ENCODE measurements at places on chromosomes 2 and 18.

DNA sequence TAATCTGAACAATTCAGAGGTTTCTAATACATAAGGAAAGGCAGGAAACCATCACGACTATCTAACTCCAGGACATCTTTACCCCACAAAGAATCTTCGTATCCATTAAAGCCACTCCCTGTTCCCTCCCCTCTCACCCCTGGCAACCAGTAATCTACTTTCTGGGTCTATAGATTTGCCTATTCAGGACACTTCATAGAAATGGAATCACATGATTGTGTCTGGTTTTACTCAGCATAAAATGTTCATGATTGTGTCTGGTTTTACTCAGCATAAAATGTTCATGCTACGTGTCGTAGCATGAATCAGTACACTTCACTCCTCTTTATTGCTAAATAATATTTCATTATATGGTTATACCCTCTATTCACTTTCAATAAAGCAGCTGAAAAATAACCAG, 11.6 kb downstream of the FECH start:
- DNase-seq: no peak

DNA sequence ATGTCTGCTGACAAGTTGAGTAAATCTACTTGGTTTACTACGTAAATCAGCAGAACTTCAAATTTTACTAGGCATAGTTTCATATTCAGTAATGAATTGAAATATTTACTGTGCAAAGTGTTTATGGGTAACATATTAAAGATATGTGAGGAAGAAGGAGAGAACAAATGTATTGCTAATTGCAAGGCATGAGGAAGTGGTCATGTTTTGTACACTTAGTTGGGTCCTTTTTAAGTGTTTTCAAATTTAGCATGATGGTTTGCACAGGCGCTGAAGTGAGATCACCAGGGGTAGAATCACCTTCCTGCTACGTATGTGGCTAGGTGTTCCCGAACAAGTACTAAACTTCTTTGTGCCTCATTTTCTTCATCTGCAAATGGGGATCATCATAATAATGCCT, 1534.4 kb downstream of the LRP1B start:
- DNase-seq: no peak

GRCh38 chr18:80202264-80202998, 44.9 kb downstream of the PARD6G start:
- no peak for DNase-seq

DNA sequence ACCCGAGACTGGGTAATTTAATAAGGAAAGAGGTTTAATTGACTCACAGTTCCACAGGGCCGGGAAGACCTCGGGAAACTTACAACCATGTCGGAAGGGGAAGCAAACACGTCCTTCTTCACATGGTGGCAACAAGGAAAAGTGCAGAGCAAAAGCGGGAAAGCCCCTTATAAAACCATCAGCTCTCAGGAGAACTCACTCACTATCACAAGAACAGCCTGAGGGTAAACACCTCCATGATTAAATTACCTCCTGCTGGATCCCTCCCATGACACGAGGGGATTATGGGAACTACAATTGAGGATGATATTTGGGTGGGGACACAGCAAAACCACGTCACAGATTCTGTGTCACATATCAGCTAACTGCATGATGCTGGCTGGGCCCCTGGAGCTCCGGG, 11.4 kb downstream of the TCF23 start:
- DNase-seq: no peak

GRCh38 chr2:231666171-231667095, 41.9 kb upstream of the PTMA start:
- peak; percentile 95 for DNase-seq

- peak; percentile 12 for DNase-seq
Observed at GRCh38 chr2:71700041-71700657, 246.8 kb downstream of the DYSF start.

- peak; percentile 96 for DNase-seq
Observed at GRCh38 chr2:174771631-174772471, 7.6 kb upstream of the CHRNA1 start.

DNA sequence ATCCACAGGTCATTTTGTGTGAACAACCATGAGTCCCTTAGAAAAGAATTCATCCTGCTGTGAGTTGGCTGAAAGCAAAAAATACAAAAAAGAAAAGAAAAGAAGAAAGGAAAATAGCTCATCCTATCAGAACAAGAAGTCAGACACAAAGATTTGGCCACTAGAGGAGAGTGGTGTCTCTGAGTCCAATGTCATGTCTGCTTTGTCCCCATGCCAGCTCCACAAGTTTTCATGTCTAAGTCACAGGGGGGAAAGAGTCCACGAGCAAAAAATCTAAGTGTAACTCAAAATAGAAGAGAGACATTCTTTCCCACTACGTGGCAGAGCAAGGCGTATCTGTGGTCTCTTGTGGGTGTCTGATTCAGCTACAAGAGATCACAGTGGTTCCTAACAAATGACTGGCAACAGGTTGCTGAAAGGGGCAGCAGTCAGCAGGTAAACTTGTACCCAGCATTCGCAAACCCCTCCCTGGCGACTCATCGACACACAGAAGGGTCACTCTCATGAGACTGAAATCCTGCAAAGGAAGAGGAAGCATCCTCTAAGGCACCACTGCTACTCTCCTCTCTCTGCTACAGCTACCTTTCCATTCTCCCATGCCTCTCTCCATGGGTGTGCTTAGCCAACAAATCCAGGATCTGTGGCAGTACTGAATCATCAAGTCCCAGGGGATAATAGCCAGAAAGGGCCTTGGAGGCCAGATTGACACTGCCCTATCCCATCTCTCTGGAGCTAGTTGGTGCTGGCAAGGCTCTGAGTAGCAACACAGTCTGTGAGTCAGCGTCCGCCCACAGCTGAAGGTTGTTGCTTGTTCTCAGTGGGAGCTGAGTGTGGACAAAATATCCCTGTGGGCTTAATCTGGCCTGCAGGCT, 123.0 kb upstream of the SLC39A10 start:
- no peak for DNase-seq

GRCh38 chr18:37701967-37702366, 136.4 kb upstream of the CELF4 start:
- no peak for DNase-seq

GRCh38 chr2:52368141-52368540, 1336.2 kb upstream of the NRXN1 start:
- no peak for DNase-seq

DNA sequence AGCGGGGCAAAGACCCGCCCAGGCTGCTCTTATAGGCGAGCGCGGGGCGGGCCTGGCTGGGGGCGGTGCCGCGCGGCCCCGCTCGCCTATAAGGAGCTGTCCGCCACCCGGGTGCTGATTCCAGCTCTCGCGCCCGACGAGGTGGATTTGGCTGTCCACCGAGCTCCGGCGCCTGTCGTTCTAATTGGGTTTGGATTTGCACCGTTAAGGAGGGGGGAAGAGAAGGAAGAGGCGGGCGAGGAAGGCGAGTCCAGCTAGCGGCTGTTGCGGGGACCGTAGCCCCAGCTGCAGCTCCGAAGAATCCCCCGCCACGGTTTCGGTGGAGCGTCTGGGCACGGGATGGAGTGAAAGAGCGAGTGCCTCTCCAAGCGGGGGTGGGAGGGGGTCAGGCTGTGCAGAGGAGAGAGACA, at the start of gene CNTNAP5:
Gene CNTNAP5, plus strand, starts transcription at position 117 of the 410 bp plus-strand sequence. CDS start 364 bp downstream, outside the sequence.
- peak; percentile 46 for DNase-seq

GRCh38 chr18:44229693-44230108, 451.0 kb upstream of the SETBP1 start:
- no peak for DNase-seq

DNA sequence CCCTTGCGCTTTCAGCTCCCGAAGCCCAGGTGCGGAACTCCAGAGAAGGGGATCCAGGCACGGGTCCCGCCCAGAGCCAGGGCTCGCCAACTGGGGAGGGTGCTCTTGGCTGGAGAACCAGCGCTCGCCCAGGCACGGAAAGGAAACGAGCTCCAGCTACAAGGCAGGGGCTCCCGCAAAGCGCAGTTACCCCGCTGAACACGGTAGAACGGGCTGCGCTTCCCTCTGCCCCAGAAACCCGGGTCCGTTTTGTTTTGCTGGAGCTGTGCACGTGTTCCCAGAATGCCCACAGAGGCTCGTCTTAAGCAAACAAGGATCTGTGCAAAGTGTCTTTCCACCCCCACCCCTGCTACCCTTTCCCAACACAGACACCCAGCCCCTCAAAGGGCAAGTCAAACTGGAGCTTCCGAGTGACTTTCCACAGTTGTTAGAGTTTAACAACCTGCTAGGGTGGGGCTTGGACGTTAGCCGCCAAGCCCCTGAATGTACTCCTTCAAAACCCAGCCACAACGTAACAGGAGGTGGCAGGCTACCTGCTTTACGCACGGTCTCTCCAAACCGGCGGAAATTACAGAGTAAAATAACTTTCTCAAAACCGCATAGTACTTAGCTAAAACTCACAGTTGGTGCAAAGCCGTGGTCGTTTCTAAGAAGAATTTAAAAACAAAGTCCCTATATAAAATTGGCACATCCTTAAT, 775 bp downstream of the RNF125 start:
- peak; percentile 75 for DNase-seq

- no peak for DNase-seq
Observed at GRCh38 chr2:195356026-195356425, 301.0 kb upstream of the SLC39A10 start.

GRCh38 chr2:15923597-15923996, 16.8 kb upstream of the MYCN start:
- no peak for DNase-seq

- DNase-seq: no peak
Observed at GRCh38 chr2:130912471-130912870, 75.8 kb downstream of the ARHGEF4 start.

DNA sequence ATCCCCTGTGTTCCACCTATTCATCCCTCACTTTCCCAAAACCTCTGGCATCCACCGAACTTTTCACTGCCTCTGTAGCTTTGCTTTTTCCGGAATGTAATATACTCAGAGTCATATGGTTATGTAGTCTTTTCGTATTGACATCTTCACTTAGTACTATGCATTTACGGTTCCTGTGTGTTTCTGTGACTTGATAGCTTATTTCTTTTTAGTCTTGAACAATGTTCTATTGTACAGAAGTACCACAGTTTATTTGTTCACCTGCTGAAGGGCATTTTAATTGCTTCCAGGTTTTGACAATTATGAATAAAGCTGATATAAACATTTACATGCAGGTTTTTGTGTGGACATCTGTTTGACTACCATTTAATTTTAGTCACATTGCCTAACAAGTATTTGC, 154.7 kb upstream of the DOK6 start:
- DNase-seq: peak; percentile 86

GRCh38 chr2:181552808-181553207, 95.6 kb downstream of the ITGA4 start:
- DNase-seq: no peak

GRCh38 chr2:72981536-72981935, 64.2 kb downstream of the EMX1 start:
- DNase-seq: no peak

DNA sequence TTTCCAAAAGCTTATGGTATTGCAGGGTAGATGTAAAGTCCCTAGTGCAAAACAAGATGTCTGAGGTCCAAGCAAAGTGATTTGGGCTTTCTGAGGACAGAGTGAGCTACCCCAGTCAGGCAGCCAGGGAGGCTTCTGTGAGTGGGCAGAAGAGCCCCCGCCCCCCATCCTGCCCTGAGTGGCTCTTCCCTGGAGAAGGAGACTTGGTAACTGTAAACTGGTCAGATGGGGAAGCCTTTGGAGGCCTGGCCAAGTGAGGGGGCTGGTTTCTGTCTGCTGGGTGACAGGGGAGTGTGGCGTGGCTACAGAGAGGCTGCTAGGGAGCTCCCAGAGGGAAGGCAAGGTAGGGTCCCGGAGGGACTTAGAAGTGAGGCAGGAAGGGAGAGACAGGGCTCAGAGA, 181.3 kb upstream of the HAAO start:
- no peak for DNase-seq

DNA sequence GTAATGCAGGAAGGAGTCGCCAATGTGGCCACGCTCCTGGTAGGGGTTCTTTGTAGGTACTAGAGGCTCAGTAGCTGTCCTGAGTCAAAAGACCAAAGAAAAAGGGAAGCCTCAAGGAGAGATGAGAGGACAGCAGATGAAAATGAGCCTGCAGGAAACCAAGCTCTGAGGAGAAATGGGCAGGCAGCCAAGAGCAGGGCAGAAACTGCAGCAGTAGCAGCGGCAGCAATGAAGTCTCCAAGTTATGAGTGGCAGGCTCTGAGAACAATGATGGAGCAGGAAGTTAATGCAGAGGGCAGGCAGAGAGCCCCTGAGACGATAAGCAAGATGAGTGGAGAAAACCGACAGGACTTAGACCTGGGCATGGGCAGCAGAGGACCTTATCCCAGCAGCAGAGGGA, 48.2 kb upstream of the TMEM200C start:
- peak; percentile 83 for DNase-seq

DNA sequence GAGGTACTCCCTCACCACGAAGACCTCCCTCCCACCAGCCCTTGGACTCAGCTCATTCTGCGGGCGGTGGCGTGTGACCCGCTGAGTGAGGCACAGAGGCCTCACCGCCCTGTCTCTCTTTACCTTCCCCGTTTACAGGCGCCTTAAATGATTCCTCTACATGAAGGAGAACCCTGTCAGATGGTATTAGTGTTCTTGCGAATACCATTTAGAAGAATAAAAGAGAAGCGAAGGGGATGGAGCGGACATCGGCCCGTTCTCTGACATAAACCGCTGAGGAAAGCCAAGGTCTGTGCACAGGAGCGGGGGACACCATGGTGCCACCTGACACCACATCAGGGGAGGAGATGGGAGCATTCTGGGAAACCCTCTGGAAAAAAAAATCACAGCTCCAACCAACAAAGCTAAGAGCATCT, 179.8 kb downstream of the HDAC4 start:
- no peak for DNase-seq

- no peak for DNase-seq
Observed at GRCh38 chr2:126543081-126543480, 112.9 kb upstream of the GYPC start.

DNA sequence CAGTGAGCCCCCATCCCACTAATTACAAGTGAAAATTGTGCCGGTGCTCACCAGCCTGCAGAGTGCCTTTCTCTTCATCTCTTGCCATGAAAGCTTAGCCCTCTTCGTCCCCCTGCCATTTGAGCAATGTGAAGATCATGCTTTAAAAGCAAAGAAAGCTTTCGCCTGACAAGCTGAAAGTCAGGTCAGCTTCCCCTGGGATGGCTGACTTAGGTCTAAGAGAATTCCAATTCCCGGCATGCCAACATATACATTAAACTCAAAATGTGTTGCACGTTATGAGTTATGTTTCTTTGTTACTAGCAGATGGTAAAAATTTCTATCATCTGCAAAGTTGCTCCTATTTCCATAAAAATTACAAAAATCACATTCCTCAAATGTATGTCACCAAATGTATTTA, 129.8 kb downstream of the AFF3 start:
- no peak for DNase-seq

- no peak for DNase-seq
Observed at GRCh38 chr2:84999553-84999955, 28.6 kb downstream of the KCMF1 start.

DNA sequence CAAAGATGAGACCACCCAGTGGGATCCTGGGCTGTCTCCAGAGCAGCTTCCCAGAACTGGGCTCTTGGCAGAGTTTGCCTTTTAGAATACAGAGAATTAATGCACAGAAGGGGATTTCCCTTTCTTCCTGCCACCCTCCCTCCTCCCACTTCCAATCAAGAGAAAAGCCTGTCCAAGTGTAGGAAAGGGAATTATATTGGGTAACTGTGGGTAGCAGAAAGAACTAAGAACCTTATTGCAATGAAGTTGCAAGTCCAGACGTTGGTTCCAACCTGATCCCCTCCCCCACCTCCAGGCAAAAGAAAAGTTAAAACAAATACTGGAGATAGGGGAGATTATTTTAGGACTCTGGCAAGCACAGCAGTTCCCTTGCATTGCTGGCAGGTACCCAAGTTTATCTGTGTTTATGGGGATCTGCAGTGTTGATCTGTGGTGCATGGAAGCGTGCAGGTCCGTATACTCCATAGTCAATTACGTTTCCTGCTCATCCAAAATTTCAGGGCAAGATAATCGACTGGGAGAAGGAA, 114.3 kb downstream of the PRKCE start:
- no peak for DNase-seq

GRCh38 chr2:151654891-151655290, 79.4 kb downstream of the NEB start:
- DNase-seq: no peak

Measured in NCI-H510A treated with DMSO at 0.1 percent for 48 hours (cell line).